ENCODE measurements at places on chromosomes 5 and 9. TPM values are rescaled to one million over a fixed set of nuclear protein-coding genes. Genes with fewer than 3 reads are reported as not detected.

DNA sequence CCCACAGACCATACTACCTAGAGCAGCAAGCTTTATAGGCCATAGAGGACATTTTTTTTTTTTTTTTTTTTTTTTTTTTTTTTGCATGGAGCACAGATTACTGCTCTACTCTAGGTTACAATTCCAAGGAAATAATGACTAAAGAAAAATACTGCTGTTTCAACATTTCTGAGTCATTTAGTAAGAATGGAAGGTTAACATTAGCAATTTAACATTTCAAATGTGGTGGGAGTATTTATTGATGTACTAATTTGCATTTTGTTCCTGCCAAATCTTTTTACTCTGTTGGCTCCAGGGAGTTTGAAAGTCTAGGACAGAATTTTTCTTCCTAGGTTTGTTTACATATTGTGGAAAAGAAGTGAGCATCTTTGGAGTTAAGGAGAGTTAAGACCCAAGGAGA is 142.1 kb upstream of the CCDC152 start:
- no peak overlapping the region for H3K4me3 ChIP-seq
- no peak overlapping the region for H3K27ac ChIP-seq
- H3K4me1 ChIP-seq, result no peaks in the 10 kb centered on the region

DNA sequence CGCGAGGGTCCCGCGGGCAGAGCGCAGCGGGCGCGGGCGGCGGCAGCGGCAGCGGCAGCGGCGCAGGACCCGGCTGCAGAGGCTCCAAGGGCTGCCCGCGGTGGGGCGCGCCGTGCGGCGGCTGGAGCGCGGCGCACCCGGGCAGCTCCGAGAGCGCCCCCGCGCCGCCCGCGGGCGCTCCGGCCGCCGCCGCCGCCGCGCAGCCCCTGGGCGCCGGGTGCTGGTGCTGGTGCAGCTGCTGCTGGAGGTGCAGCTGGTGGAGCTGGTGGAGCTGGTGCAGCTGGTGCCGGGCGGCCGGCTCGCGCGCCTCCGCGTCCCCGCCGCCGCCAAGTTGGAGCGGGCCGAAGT is 644 bp downstream of the IER5L start:
- peak overlapping the region; percentile 91 for H3K4me3 ChIP-seq
- no peak overlapping the region for H3K27ac ChIP-seq
- H3K36me3 ChIP-seq, result no peaks in the 10 kb centered on the region
- H3K27me3 ChIP-seq, result peaks cover 7% of the 10 kb centered on the region

DNA sequence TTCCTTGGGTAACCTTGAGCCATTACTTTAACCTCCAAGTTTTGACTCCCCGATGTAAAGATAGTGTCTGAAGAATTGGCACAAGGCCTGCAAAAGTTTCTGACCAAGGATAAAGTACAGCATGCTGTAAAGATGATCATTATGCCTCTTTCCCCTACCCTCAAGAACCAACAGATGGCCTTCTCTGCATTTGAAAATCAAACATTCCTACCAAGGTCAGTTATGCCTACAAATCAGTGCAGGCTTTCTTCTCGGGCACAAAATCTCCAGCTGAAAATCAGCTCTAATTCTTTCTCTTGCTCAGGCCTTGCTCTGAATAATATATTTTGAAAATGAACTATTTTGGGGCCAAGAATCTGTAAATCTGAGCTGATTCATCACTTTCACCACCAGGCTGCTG is 59.7 kb downstream of the PPP2R2B start:
- no peak overlapping the region for H3K27ac ChIP-seq
- DNase-seq, result no peak
- H3K4me1 ChIP-seq, result peaks cover 2% of the 10 kb centered on the region
- H3K36me3 ChIP-seq, result no peaks in the 10 kb centered on the region

- peaks cover 65% of the 10 kb centered on the region for H3K4me1 ChIP-seq
- peak overlapping the region; percentile 50 for H3K27ac ChIP-seq
- no peak overlapping the region for H3K4me3 ChIP-seq
- DNase-seq, result no peak
- H3K27me3 ChIP-seq, result no peaks in the 10 kb centered on the region
These were observed 114.9 kb downstream of the AUH start for GRCh38 chr9:91246846-91247245.

The ZNG1F gene
- total RNA-seq, result 11.4 TPM

DNA sequence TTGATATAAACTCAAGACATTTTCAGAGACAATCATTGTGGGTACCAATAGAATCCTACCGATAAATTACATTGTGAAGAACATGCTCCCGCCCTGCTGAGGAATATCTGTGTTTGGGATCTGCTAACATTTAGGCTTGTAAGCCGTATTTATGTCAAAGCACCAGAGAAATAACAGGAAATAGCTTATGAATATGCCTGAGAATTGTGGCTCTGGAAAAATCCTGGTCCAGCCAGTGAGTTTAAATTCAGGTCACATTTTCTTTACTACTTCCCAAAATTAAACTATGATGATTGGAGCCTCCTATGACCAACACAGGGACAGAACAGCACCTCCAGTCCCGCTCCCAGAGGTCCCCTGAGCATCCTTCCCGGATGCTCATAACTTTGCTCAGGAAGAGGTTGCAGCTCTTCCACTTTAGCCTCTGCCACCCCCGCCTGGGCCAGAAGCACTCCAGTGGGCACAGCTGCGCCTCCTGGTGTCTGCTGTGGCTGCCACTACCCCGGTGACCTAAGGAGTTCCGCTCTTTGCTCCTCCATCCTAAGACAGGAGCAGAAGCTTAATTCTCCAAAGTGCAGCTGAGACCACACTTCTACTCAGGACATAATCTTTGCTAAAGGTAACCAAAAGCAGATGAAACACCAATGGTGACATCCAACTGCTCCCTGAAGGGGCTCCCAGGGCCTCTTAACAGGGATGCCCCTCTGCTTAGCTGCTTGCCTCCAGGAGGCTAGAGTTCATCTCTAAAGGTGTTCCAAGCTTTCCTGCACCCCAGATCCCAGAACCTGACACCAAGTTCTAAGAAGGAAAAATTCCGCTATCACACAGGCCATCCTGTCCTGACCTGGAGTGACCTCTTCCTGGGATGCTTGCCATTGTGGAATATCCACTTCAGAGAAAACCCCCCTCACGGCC is 58.8 kb downstream of the SLC1A1 start:
- H3K4me1 ChIP-seq, result peaks cover 6% of the 10 kb centered on the region
- no peak for DNase-seq
- no peak overlapping the region for H3K27ac ChIP-seq
- no peaks in the 10 kb centered on the region for H3K27me3 ChIP-seq

The SPATA31A3 gene
- total RNA-seq, result not detected

DNA sequence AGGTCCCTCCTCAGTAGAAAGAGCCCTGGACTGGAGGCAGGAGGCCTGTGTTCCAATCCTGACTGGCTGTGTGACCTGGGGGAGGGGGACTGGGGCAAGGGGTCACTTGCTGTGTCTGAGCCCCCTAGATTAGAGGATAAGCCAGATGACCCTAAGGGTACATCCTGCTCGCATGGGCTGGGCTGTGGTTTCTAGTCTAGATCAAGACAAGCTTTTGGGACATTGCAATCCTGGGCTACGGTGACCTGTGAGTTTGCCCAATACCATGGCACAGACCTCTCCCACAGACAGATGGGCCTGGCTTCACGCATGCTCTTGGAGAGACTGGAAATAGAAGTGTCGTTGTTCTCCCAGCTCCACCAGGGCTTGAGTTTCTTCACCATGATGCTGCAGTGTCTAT is 27.0 kb downstream of the NDUFA8 start:
- H3K27ac ChIP-seq, result no peak overlapping the region
- DNase-seq, result no peak

- no peak overlapping the region for H3K27ac ChIP-seq
- H3K36me3 ChIP-seq, result no peaks in the 10 kb centered on the region
- DNase-seq, result no peak
- H3K4me3 ChIP-seq, result no peak overlapping the region
- H3K4me1 ChIP-seq, result no peaks in the 10 kb centered on the region
These were observed 533.0 kb downstream of the BNC2 start for GRCh38 chr9:16337322-16338029.

The LHFPL2 gene
- 0.09 TPM for total RNA-seq

The WWC1 gene
- 0.09 TPM for total RNA-seq

DNA sequence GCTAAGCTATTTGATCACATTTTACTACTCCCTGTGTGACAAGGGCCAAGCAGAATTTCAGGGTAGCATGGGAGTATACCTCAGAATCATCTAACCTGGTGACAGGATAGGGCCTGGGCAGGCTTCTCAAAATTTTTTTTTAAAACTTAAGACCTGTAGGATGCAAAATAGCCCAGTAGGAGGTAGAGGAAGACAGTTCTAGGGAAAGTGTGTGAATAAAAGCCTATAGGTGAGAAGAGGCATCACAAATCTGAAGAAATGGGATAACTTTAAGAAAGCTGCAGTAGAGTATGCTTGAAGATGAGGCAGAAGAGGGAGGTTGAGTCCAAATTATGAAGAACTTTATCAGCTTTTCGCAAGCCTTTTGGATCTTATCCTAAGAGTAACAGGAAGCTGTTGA is 32.3 kb downstream of the CNTRL start:
- no peaks in the 10 kb centered on the region for H3K27me3 ChIP-seq
- no peak for DNase-seq
- H3K4me1 ChIP-seq, result peaks cover 26% of the 10 kb centered on the region
- H3K27ac ChIP-seq, result no peak overlapping the region

DNA sequence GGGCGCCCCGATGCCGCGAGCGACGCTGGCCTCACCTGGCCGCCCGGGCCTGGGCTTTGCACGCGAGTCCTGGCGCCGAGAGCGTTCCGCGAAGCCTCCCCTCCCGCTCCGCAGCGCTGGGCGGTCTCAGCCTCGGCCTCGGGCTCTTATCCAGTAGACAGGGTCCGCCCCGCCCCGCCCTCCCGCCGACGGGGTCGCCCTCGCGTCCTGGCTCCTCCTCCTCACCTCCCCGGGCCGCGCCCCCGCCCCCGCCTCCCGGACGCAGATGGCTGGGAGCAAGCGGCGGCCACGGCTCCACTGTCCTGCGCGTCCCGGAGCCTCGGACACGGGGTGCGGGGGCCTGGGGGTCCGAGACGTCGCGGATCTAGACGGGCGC is at the start of gene SLC6A3:
TSS of gene SLC6A3 (minus strand) at position 128 of the 376 bp plus-strand sequence. CDS start 2,243 bp downstream, outside the sequence.
- DNase-seq, result no peak
- H3K4me3 ChIP-seq, result no peak within 1 kb of the TSS
- H3K4me1 ChIP-seq, result no peaks in the 10 kb centered on the region
- H3K27me3 ChIP-seq, result peaks cover 52% of the 10 kb centered on the region
- no peaks in the 10 kb centered on the region for H3K36me3 ChIP-seq

- H3K4me1 ChIP-seq, result peaks cover 2% of the 10 kb centered on the region
- no peaks in the 10 kb centered on the region for H3K36me3 ChIP-seq
- H3K27me3 ChIP-seq, result no peaks in the 10 kb centered on the region
- DNase-seq, result no peak
These were observed 224.9 kb downstream of the PCSK5 start for GRCh38 chr9:76115396-76115795.

DNA sequence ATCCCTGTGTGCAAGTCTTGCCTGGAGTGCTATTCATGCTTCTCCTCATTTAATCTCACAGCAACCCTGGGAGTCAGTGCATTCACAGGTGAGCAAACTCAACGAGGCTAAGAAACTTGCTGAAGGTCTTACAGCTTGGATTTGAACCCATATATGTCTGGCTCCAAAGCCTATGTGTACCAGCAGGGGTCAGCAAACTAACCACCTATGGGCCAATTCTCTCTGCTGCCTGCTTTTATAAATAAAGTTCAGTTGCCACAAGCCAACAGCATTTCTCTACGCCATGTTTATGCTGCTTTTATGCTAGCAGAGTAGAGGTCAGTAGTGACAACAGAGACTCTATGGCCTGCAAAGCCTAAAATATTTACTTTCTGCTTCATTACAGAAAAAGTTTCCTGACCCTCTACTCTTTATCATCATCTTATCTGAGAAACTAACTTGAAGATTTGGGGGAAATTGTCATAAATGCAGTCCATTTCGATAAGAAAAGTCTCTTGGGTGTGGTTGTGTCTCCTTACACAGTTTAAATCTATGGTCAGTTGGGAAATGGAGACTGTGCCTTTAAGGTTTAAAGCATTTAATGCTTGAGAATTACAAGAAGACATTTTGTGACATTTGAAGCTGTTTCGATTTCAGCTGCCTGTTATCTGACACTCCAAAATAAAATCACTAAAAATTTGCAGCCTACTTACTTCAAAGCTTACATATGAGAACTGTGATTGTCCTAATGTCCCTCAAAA is 137.7 kb downstream of the PRELID2 start:
- H3K4me3 ChIP-seq, result no peak overlapping the region
- H3K27ac ChIP-seq, result no peak overlapping the region
- DNase-seq, result no peak

The SPATA31E1 gene
- total RNA-seq, result not detected

All from activated T-helper 2 cell treated with anti-CD3 and anti-CD28 coated beads, Interferon-gamma antibody, Interleukin-2, Interleukin-4, amounts not matched to agents 10 μg/mL and 5 μg/mL and 100 μg/mL, durations not matched to agents 14 hours and 24 hours and 36 hours (primary cell).